Neural progenitor cell (in vitro differentiated cells): ENCODE measurements at places on chromosomes 7 and 10. TPM values are rescaled to one million over a fixed set of nuclear protein-coding genes. Genes with fewer than 3 reads are reported as not detected.

The ADIRF gene
- total RNA-seq, result not detected in 2 replicates

The CTAGE6 gene
- total RNA-seq, result 0.07 TPM in 1 of 2 replicates, not detected in the other

The GNGT1 gene
- total RNA-seq, result 0.06 TPM in 1 of 2 replicates, not detected in the other

The LRRC4 gene
- total RNA-seq, result 19.8 and 26.9 TPM in 2 replicates

The SEMA3E gene
- total RNA-seq, result 2.0 and 5.5 TPM in 2 replicates

The LLCFC1 gene
- not detected in 2 replicates for total RNA-seq

The TRPV5 gene
- total RNA-seq, result not detected in 2 replicates

The COL17A1 gene
- total RNA-seq, result 1.5 and 2.3 TPM in 2 replicates
